ENCODE measurements at places on chromosomes 3 and 15.

- no peak for DNase-seq
Measured at GRCh38 chr3:42699511-42699971, 3.1 kb downstream of the HHATL start.

- DNase-seq, result peak; percentile 50
Measured at GRCh38 chr3:185353823-185354614, 8.9 kb upstream of the MAP3K13 start.

DNA sequence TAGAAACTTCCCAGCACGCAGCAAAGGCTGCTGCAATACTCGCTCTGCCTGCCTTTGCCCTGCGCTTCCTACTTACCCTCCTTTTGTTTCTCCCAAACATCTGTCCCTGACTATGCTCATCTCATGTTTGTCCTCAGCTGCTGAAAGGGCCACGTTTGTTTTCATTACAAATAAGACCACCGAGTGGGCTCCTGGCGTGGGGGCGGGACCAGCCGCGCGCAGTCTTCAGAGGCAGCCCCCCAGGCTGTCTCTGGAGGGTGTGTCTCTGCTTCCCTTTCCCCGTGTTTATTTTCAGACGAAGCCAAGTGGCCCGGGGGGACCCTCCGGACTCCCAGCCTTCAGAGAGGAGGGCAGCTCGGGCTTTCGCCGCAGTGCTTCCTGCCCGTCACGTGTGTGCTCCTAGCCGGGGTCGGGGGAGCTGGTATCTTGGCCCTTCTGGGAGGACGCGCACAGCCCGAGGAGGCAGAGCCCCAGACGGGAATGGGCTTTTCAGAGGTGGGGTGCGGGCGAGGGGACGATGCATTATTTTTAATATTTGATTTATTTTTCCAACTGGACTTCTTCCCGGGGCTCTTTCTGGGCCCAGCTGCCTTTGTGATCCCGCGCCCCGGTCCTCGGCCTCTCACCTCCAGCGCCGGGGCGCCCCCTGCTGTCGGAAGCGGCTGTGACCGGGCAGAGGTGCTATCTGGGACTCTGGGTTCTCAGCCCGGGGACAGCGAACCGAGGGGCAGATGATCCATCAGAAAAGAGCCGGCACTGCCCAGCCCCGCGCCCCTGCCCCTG is 70.0 kb upstream of the CGNL1 start:
- peak; percentile 67 for DNase-seq

DNA sequence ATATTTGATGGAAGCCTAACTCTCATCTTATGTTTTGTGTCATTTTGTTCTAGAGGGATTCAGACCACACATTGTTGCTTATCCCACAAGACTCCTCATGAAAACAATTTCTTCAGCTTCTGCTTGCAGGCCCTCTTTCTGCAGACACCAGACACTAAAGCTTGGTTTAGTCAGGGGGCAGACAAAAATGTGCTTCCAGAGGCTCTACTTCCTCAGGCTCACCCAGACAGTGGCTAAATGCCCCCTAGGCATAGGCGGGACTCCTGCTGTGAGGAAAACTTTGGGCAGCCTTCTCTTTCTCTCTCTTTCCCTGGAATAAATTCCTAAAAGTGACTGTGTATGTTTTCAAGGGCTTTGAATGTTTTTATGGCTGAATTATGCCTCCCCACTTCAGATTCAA is 435.4 kb upstream of the ATP11B start:
- no peak for DNase-seq

GRCh38 chr15:41692049-41692448 is 31.8 kb downstream of the MGA start:
- no peak for DNase-seq

GRCh38 chr3:43786526-43787305 is 96.0 kb downstream of the ABHD5 start:
- DNase-seq, result no peak

- no peak for DNase-seq
Measured at GRCh38 chr3:41489231-41489630, 289.9 kb downstream of the CTNNB1 start.

- DNase-seq, result no peak
Measured at GRCh38 chr3:33061782-33062181, 35.2 kb downstream of the GLB1 start.

GRCh38 chr3:13370609-13371008 is 49.5 kb downstream of the NUP210 start:
- no peak for DNase-seq

GRCh38 chr3:133881492-133881891 is 14.2 kb downstream of the RAB6B start:
- DNase-seq, result no peak

DNA sequence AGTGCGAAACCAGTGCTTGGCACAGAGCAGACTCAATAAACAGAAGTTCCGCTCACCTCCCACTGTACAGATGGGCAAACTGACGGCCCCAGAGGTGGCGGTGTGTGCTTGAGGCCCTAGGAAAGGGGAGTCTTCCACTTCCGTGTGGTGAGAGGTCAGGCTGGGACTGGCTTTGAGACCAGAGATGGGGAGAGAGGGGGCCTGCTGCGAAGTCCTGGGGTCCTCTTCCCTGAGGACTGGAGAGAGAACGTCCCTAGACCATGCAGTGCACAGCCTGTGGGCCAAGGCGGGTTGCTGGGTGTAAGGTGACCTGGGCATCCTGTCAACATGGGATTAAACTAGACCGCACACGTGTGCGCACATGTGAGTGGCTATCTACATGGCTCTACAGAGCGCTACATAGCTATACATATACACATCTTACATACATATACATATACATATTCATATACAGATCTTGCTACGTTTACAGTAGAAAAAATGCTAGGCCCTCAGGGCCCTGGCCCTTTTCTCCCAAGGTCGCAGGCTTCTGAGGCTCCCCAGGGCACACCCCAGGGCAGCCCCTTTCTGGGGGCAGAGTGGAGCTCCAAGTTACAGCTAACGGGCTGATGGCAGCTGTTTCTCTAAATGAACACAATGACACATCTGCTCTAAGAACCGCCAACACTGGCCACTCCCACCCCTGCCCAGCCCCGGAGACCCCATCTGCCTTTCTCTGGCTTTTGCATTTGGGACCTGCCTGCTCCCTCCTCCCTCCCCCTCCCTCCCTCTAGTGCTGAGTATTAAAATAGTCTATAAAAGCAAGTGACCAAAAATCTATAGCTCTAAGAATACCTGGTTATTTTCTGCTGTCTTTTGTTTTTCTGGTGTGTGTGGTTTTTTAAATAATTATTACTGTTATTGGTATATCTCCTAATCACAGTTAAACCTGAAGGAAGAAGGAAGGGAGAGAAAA is 47.0 kb downstream of the HCN4 start:
- no peak for DNase-seq

DNA sequence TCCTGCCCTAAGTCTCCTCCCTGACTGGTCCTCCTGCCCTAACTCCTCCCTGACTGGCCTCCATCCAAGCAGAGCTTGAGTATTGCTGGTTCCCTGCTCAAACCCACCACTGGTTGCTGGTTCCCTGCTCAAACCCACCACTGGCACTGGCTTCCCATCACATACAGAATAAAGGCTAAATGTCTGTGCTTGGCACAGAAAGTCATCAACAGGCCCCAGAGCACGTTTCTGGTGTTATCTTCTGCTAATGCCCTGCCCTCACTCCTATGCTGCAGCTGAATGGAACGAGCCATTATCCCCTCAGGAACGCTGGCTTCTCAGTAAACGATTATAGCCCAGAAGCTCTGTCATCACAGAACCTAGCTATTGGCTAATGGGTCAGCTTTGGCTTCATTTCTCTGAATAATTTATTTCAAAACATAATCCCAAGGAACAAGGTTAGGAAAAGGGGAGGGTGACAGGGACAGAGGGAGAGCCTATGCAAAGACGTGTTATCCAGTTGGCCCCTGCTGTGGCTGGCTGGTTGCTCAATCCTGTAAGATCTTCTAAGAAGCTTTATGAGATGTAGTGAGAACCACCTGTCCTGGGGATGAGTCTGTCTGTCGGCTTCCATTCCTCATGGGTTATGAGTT is 6.3 kb upstream of the MUC20 start:
- no peak for DNase-seq

DNA sequence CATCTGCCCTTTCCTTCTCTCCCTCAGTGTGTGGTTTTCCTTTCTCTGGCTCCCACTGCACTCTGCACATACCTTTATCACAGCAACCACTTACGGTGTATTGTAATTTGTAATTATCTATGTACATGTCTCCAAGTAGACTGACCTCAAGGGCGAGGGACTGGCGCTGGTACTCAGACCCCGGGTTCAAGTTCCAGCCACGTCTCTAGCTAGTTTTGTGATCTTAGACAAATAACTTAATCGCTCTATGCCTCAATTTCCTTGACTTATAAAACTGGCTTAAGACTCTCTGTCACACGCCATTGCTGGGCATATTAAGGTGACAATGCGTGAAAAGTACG is 607 bp upstream of the SENP2 start:
- DNase-seq, result no peak

DNA sequence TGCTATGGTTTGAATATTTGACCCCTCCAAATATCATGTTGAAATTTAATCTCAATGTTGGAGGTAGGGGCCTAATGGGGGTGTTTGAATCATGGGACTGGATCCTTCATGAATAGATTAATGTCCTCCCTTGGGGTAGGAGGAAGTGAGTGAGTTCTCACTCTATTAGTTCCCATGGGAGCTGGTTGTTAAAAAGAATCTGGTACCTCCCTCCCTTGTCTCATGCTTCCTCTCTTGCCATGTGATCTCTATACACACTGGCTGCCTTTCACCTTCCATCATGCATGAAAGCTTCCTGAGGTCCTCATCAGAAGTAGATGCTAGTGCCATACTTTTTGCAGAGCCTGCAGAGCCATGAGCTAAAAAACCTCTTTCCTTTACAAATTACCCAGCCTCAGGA is 177.7 kb upstream of the MCTP2 start:
- no peak for DNase-seq

DNA sequence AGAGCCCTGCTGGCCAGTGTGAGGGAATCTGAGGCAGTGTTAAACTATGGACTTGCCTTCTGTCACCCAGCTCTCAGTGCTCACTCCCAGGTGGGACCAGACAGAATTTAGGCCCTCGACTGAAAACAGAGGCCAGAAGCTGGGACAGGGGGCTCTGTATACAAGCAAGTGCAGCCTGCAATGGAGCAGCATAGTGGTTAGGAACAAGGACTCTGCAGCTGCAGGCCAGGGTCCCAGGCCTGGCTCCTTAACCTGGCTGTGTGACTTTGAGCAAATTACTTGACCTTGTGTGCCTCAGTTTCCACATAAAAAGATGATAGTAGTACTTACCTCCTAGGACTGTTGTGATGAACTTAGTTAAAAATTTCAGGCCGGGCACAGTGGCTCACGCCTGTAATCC is 39.8 kb downstream of the CMTM7 start:
- DNase-seq, result no peak
